Activated CD8-positive, alpha-beta memory T cell treated with anti-CD3 and anti-CD28 coated beads, Interleukin-2, amount 50 U/mL, for 4 hours (primary cell): ENCODE measurements at places on chromosomes 1 and 21.

DNA sequence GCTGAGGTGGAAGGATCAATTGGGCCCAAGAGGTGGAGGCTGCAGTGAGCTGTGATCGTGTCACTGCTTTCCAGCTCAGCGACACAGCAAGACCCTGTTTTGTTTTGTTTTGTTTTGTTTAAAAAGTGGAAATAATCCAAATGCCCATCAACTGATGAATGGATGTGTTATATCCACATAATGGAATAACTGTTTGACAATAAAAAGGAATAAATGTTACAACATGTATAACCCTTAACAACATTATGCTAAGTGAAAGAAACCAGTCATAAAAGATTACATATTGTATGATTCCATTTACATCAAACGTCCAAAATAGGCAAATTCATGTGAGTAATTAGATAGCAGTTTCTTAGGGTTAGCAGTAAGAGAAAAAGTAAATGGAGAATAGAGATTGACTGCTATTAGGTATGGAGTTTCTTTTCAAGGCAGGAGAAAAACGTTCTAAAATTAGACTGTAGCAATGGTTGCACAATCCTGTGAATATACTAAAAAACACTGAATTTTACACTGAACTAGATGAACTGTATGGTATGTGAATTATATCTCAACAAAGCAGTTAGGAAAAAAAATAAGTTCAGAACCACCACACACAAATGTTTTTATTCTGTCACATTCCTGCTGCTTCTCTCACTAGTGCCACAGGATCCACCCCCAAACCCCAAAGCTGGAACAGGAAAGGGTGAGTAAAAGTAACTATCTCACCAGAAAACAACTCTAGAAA, 15.7 kb downstream of the FOXJ3 start:
- no peak for DNase-seq

GRCh38 chr1:33220676-33221384, 35.5 kb upstream of the ZNF362 start:
- DNase-seq = no peak

GRCh38 chr1:93235261-93235660, 54.7 kb downstream of the CCDC18 start:
- no peak for DNase-seq

DNA sequence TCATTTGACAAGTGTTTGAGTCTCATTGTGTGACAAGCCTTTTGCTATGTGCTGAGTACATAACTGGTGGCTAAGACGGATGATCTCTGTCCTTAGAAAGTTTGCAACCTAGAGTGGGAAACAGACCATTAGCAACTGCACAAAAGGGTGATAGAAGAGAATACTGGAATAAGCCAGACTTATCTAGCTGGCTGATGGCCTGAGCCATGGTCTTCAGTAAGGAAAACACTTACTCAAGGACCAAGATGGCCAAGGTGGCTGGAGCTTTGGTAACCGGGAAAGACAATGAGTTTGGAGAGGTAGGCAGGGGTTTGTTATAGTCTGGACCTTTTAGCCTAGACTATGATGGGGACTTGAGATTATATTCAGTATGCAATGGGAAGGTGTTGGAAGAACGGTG, 1.6 kb upstream of the TAF12 start:
- DNase-seq = no peak

DNA sequence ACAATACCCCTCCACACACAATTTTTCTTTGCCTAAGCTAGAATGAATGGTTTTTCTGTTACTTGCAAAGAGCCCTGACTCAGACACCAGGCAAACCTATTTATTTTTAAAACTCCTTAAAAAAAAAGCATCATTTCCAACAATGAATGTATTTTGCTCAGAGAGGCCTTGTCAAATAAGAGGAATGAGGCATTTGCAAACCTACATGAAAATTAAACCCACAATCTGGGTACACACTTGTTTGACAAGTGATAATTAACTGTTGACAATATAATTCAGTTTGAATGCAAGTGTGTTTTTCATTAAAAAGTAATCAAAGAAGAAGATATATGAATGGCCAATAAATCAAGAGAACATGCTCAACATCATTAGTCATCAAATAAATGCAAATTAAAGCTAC, 339.5 kb downstream of the PTPRU start:
- DNase-seq = no peak

- no peak for DNase-seq
Observed at GRCh38 chr1:67317803-67318202, 10.1 kb downstream of the IL12RB2 start.
